ENCODE measurements at places on chromosomes 12 and 14.
A peak's percentile ranks its signal among the peaks of the same experiment; 100 is the strongest.

GRCh38 chr14:88089445-88089844 lies 84.5 kb downstream of the GPR65 start:
- H3K4me1 ChIP-seq = no peaks in the 10 kb centered on the region
- no peaks in the 10 kb centered on the region for H3K27me3 ChIP-seq
- no peaks in the 10 kb centered on the region for H3K36me3 ChIP-seq
- DNase-seq = no peak
- H3K4me3 ChIP-seq = no peak overlapping the region

DNA sequence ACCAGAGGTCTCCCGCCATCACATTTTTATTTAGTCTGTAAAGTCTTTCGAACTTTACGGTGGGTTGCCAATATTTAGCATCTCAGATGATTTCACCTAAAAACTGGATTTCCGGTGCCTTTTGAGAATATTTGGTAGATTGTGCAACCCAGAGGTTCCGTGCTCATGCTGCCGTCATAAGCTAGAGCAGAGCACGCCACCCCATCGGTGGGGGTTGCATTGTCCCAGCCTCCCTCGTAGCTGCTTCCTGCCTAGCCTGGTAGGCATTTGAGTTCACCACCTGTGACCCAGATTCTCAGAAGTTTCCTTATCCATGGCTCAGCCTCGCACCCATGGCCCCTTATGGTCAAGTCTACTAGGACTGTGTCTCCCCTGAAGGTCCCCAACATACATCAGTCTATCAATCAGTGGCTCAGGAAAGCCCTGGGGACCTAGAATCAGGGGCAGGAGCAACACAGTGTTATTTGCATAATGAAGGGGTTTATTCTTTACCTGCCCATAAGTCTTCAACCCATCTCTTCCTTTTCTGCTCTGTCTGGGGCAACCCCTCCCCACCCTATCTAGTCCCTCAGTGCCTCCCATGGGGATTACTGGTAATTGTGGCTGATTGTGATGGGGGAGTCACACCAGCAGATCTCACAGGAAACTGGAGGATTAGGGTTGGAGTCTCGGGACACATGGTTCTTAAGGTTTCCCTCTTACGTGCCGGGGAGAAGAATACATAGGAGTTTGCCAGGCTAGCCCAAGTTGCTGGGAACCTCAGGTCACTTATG lies 152.3 kb downstream of the PHETA1 start:
- H3K4me3 ChIP-seq = no peak overlapping the region
- H3K27me3 ChIP-seq = no peaks in the 10 kb centered on the region
- H3K27ac ChIP-seq = no peak overlapping the region
- DNase-seq = no peak
- H3K4me1 ChIP-seq = no peaks in the 10 kb centered on the region

- H3K27me3 ChIP-seq = peaks cover 37% of the 10 kb centered on the region
- peak; percentile 57 for DNase-seq
- H3K27ac ChIP-seq = no peak overlapping the region
- no peak overlapping the region for H3K4me3 ChIP-seq
- H3K4me1 ChIP-seq = peaks cover 28% of the 10 kb centered on the region
Measured at GRCh38 chr14:20652996-20653975, 11.8 kb upstream of the OR6S1 start.

DNA sequence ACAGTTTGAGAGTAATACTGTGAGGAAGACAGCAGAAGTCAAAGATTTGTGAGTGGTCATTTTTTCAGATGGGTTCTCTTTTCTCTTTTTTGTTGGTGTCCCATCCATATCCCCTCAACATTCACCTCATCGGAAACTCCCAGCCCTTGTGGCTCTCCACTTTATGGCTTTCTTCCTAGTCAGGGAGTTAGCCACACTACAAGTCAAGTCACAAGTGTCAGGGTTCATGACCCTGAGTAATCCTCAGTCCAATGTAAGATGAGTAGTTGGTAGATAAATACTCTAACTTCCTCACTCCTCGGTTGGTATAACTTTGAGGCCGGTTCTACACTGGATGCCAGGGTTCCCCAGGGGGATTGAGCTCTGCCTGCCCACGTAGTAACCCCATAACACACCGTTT lies 41.4 kb downstream of the PTGER2 start:
- H3K27me3 ChIP-seq = peaks cover 25% of the 10 kb centered on the region
- H3K36me3 ChIP-seq = no peaks in the 10 kb centered on the region
- no peaks in the 10 kb centered on the region for H3K4me1 ChIP-seq
- H3K4me3 ChIP-seq = no peak overlapping the region

GRCh38 chr14:75667099-75667765 lies 6.2 kb downstream of the TTLL5 start:
- DNase-seq = no peak
- H3K27me3 ChIP-seq = no peaks in the 10 kb centered on the region
- no peaks in the 10 kb centered on the region for H3K4me1 ChIP-seq
- no peak overlapping the region for H3K4me3 ChIP-seq
- H3K27ac ChIP-seq = no peak overlapping the region

DNA sequence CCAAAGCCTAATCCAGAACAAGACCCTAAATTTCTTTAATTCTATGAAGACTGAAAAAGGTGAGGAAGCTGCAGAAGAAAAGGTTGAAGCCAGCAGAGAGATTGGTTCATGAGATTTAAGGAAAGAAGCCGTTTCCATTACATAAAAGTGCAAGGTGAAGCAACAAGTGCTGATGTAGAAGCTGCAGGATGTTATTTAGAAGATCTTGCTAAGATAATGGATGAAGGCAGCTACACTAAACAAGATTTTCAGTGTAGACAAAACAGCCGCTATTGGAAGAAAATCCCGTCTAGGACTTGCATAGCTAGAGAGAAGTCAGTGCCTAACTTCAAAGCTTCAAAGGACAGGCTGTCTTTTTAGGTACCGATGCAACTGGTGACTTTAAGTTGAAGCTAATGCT lies 65.4 kb upstream of the AMIGO2 start:
- no peak overlapping the region for H3K4me3 ChIP-seq
- H3K27me3 ChIP-seq = no peaks in the 10 kb centered on the region
- H3K36me3 ChIP-seq = no peaks in the 10 kb centered on the region
- H3K27ac ChIP-seq = no peak overlapping the region
- DNase-seq = no peak
